ENCODE measurements at places on chromosomes 5 and 9. TPM values are rescaled to one million over a fixed set of nuclear protein-coding genes. Genes with fewer than 3 reads are reported as not detected.

DNA sequence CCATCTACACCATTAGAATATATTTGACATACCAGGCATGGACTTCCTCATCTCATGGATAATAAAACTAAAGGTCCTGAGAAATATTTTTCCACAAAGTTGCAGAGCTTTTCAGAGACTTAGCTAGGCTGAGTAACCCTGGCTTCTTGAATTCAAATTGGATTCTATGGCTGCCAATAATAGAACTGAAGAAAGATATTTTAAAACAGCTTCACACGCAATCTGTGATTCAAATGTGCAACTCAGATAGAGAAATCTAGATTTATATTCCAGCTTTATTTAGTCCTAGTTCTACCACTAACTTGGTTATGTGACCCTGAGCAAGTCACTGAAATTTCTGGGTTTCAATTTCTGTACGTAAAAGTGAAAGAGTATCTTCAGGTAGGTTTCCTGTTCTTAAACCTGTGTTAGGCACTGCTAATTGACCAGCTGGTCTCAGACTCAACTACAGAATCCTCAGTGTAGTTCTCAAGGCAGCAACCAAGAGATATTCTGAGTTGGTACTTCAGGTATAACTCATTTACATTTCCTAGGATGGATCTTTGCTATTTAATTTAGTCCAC lies 235.3 kb downstream of the GABRB2 start:
- DNase-seq: no peak

GRCh38 chr5:9494301-9494700 lies 51.6 kb downstream of the SEMA5A start:
- DNase-seq: no peak

DNA sequence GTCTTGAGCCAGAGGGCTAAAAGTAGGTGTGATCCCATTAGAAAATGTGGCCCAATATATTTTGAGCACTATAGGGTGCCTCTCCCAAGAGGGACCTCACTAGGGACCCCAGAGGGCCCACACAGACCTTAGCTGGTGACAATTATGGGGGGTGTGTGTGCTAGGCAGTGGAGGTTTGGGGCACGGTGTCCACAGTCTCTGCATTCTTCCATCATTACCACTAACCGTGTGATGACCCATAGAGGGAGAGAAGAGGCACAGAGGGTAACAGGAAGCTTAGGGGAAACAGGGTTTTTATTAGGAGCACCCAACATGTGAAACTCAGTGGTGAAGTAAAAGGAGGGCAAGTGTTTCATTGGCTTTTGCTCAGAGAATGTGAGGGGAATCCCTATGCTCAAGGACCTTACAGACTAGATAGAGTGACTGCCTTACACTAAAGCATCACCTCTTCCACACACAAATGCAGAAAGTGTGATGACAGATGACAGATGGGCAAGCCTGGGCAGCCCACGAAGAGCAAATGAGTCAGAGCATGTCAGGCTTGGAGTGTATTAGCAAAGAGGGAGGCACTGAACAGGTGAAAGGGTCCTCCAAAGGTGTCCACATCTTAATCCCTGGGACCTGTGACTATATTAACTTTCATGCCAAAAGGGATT lies 2.5 kb upstream of the ACTL7A start:
- no peak for DNase-seq

- no peak for DNase-seq
Measured at GRCh38 chr9:72937545-72937944, 15.3 kb downstream of the ALDH1A1 start.

DNA sequence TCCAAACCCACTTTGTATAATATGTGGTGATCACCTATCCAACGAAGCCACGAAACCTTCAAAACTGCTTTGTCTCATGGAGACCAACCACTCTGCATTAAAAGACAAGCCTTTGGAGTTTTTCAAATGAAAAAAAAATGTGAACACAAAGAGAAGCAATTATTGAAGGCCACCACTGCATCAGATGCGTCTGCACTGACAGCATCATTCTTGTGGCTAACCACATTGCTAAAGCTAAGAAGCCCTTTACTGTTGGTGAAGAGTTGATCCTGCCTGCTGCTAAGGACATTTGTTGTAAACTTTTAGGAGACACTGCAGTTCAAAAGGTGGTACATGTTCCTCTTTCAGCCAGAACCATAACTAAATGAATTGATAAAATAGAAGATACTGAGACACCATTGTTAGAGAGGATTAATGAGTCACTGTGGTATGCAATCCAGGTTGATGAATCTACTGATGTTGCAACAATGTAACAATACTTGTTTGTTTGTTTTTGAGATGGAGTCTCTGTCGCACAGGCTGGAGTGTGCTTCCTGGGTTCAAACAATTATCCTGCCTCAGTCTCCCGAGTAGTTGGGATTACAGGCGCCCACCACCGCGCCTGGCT lies 45.4 kb downstream of the TAF11L14 start:
- no peak for DNase-seq

DNA sequence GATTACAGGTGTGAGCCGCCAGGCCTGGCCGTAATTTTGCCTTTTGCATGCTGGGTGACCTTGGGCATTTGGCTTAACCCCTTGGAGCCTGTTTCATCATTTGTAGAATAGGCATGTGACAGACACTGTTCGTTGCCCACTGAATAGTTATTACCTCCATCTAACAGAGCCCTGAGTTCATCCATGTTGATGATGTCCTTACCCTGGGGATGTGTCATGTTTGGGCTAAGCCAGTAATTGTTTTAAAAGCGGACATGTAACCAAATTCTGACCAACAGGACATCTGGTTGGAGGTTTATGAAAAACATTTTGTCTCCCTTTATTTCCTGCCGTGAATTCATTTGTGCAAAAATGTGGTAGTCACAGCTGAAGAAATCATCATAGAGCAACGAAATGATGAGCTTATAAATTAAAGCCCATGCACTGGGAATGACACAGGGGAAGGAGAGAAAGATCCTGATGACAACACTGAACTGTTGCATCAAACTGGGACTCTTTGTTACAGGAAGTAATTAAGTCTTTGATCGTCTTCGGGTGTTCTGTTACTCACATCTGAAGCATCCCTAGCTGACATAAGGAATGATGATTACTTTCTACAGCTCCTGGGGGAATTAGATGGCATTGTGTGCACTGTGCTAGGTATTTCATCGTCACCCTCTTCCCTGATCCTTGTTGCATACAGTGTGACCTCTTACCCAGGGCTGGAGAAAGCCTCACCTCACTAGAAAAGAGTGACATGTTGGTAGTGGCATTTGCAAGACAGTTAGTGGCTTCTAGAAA lies 117.8 kb downstream of the FGF18 start:
- no peak for DNase-seq

TLR4 gene
- 108 TPM for total RNA-seq

MEGF10 gene
- 0.74 TPM for total RNA-seq
